ENCODE measurements at places on chromosomes 5 and 9.

DNA sequence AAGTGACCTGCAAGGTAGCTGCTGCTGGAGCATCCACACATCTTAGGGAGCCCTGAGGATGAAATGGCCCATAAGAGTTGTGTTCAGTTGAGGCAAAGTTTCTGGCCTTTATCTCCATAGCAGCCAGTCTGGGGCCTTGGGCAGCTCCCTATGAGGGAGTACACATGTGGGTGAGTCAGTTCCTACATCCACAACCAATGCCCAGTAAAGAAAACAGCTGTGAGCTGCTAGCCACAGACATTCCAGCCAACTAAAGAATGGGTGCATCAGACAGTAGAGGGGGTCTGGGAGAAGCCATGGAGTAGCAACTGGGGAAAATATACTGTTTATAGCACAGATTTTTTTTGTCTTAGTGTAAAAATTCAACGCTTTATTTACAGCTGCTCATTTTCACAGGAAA, 720.7 kb downstream of the TLE1 start:
- DNase-seq: no peak

GRCh38 chr5:107232788-107233187, 437.9 kb downstream of the EFNA5 start:
- DNase-seq: no peak

GRCh38 chr5:130710596-130710995, 454.5 kb downstream of the HINT1 start:
- no peak for DNase-seq

DNA sequence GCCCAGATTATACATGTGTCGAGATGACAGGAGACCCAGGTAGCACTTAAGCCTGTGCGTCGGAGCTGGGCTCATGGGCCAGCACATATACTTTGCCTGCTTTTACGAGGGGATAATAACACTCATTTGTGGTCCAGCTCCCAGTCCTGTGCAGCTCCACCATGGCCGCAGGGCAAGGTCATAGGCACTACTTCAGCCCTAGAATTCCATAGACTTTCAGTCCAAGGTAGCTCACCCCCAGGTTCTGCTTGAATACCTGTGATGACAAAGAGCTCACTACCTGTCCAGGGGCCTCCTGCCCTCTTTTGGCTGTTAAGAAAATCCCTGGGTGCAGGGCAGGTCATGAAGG, 1.7 kb downstream of the CORO2A start:
- DNase-seq: no peak

DNA sequence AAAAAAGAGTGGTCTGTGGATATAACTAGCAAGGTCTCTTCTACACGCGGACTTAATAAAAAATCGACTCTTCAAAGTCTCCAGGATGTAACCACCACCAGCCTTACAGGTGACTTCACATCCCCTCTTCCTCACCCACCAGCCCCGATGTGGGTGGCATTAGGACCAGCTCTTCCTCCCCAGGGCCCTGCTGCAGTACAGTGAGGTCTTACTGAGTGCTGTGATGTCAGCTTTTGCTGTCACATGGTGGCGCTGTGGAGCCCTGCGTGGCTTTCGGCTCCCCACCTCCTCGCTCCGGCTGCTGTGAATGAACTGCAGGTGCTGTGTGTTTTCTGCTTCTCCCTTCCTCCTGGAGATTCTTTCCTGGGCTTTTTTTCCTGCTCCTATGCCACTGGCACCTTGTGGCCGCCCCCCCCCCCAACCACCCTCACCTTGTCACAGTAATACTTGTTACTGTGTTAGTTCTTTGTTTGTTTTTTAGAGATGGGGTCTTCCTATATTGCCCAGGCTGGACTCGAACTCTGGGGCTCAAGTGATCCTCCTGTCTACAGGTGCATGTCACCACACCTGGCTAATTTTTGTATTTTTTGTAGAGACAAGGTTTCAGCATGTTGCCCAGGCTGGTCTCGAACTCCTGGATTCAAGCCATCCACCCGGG, 15.8 kb upstream of the RAPGEF1 start:
- DNase-seq: peak; percentile 84

DNA sequence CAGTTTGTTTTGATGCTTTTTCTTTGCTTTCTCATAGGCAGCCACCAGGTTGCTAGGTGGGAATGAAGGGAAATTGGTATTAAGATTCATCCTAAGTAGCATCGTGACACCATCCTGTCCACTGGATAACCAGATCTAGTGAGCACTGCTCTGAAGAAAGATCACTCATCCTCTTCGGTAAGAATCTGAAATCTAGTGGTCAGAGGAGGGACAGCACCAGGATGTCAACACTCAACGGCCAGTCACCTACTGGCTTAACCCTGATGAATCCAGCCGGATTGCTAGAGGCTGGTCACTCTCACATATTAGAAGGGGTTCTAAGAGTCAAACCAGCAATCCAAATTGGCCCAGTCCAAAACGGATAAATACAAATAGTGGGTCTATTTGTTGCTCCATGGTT, 50.8 kb downstream of the DCP2 start:
- DNase-seq: no peak

GRCh38 chr5:133343196-133343595, 269.1 kb downstream of the FSTL4 start:
- no peak for DNase-seq

GRCh38 chr9:120865176-120865575, 11.8 kb downstream of the PHF19 start:
- no peak for DNase-seq

DNA sequence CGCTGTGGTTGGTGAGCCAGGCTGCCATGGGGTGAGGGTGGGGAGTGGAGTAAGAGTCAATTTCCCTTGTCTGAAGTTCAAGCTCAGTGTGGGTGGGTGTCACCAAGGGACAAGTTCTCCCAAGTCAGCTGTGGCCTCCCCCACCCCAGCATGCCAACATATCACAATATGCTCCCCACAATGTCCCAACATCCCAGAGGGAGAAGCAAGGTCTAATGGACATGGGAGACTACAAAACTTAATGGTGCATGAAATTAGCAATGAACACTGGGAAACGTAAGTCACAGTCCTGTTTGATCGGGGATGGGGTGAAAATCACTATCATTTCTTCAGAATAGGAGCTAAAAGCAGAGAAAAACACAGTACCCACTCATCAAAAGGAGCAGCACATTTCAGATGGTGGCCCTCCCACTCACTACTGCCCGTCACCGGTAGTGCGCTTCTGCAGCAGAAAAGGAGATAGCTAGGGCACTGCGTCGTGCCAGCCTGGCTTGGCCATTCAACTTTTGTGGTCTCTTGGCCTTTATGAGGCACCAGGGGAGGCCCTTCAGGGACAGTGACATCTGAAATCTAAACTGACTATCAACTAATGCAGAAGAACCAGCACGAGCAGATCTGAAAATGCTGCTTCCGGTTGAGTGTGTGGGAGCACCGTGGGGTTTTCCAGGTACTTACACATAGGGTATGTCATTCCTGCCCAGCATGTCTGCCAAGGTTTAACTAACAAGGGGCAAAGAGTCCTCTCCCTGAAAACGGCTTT, 20.5 kb upstream of the NDFIP1 start:
- DNase-seq: no peak

GRCh38 chr5:157459715-157460599, at the start of gene NIPAL4:
TSS of gene NIPAL4 (plus strand) at chr5:157460213. CDS start at chr5:157460321, 108 bp downstream.
- DNase-seq: no peak

GRCh38 chr5:145521523-145521922, 313.6 kb downstream of the PRELID2 start:
- no peak for DNase-seq

DNA sequence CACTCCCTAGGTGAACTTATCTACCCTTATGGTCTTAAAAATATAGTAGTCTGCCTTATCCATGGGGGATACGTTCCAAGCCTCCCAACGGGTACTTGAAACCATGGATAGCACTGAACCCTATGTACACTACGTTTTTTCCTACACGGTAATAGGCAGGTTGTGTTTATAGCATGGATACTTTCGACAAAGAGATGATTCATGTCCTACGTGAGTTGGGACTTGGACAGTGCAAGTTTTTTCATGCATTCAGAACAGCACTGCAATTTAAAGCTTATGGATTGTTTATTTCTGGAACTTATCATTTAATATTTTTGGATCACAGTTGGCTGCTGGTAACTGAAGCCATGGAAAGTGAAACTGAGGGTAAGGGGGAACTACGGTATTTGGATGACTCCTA, 88.1 kb downstream of the CNTLN start:
- DNase-seq: no peak

- DNase-seq: no peak
These were observed 5.1 kb downstream of the SPAAR start for GRCh38 chr9:35914301-35914807.

- peak; percentile 13 for DNase-seq
These were observed 89.9 kb downstream of the SH3TC2 start for GRCh38 chr5:148972974-148973374.

DNA sequence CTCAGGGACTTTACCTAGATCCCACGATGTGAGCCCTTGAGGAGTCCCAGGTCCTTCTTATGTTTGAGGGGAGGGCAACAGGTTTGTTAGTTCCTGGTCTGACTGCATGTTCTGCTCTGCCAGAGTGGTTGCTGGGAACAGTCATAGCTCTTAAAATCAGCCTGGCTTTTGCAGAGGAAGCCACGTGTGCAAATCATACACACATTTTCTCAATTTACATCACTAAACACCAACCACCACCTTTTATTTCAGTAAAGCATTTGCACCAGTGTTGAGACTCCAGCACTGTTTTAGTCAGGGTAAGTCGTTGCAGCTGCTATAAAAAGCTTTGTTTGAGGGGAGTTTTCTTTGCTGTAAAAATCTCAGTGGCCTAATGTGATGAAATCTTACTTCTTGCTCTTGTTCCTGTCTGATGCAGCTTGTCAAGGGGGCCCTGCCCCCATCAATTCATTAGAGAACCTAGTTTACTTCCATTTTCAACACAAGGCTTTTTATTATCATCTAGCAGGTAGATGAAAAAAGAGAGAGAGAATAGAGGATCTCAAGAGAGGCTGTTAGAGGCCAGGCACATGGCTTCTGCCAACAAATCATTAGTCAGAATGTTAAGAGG, 70.3 kb upstream of the VCAN start:
- peak; percentile 16 for DNase-seq

GRCh38 chr9:31608881-31609280, 775.6 kb upstream of the ACO1 start:
- DNase-seq: no peak

DNA sequence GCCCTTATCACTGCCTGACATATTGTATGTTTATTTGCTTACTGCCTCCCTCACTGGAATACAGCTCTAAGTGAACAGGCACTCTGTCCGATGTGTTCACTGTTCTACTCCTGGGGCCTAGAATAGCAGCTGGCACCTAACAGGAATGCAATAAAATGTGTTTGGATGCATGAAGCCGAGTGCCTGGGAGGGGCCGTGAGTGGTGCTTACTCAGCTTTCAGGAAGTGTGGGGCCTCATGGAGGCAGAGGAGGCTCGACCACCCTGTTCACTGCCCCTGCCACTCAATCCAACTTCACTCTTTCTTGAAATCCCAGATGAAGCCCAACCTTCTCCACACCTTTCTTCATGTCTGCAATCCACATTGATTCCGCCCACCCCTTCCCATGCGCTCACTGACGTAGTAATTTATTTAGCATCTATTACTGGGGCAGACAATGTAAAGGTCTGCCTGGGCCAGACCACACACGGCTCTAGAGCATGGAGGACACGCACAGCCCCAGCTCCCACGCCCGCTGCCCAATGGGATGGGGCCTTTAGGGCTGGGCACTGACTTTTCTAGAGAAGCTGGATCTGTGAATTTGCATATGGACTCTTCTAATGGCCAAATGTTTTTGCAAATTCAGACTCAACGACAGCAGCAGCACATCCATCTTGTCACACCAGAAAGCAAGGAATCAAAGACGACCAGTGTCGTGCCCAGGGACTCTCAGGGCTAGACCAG, 21.3 kb downstream of the TBC1D9B start:
- no peak for DNase-seq

- no peak for DNase-seq
These were observed 110.7 kb downstream of the RXRA start for GRCh38 chr9:134436911-134437310.
